ENCODE measurements at places on chromosomes 7 and 10.
A peak's percentile ranks its signal among the peaks of the same experiment; 100 is the strongest.

DNA sequence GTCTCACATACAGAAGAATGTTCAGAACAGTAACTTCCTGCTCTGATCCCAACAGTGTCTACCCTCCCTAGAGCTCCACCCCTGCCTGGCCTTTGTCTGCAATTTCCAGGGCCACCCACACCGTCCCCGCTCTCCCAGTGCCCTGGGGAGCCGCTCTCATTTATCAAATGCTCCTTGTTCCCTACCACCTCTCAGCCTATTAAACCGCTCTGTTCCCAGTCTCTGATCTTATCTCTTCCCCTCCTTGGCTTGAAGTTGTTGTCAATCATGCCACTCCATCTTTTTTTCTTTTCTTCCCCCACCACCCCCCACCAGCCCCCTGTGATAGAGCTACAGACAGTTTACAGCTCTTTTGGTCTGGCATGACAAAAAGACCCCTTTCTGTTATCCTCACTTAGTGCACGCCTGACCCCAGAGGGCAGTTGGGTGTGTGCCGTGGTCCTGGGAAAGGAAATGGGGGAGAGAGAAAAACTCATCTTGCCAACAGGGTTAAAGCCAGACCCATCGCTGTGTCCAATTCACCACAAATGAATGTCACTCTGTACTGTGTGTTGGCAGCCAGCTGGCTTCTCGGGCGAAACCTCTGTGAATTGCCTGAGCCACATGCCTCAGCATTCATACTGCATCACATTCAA, 28.8 kb upstream of the HECTD2 start:
- DNase-seq, result no peak

GRCh38 chr10:31030260-31030659, 1.4 kb downstream of the ZNF438 start:
- DNase-seq, result no peak

- no peak for DNase-seq
Observed at GRCh38 chr7:15906436-15906835, 220.0 kb upstream of the MEOX2 start.

DNA sequence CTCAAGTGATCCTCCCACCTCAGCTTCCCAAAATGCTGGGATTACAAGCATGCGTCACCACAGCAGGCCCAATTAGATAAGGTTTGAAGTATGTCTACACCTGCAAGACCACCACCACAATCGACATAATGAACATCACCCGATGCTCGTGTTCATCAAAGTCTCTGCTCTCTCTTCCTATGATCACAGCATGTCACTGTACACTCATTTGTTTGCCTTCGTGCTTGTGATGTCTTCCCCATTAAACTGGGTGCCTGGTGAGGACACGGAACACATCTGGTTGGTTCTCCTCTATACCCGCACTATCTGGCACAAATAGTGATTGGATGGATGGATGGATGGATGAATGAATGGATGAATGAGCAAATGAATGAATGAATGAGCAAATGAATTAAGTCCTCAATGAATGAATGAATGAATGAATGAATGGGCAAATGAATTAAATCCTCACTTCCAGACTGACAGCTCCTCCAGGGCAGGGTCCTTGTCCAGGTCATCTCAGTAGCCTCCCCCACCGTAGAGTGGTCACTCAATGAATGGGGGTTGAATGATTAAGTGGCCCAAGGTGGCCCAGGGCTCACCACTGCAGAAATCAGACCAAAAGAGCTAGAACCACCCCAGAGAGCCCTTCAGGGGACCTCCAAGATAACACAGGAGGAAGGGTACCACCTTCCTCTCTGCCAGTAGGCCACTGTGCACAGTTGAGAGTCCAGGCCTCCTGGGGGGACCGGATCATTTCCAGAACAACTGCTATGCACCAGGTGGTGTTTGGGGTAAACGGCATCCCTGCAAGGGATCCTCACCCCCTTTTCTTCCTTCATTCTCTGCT, 101.9 kb upstream of the TNRC18 start:
- peak; percentile 78 for DNase-seq

- DNase-seq, result peak; percentile 98
Observed at GRCh38 chr7:149145031-149145845, 2.0 kb upstream of the ZNF398 start.

- DNase-seq, result no peak
Observed at GRCh38 chr7:124029396-124030188, 3.3 kb downstream of the TMEM229A start.

- DNase-seq, result no peak
Observed at GRCh38 chr7:51011710-51012350, 229.1 kb upstream of the GRB10 start.

DNA sequence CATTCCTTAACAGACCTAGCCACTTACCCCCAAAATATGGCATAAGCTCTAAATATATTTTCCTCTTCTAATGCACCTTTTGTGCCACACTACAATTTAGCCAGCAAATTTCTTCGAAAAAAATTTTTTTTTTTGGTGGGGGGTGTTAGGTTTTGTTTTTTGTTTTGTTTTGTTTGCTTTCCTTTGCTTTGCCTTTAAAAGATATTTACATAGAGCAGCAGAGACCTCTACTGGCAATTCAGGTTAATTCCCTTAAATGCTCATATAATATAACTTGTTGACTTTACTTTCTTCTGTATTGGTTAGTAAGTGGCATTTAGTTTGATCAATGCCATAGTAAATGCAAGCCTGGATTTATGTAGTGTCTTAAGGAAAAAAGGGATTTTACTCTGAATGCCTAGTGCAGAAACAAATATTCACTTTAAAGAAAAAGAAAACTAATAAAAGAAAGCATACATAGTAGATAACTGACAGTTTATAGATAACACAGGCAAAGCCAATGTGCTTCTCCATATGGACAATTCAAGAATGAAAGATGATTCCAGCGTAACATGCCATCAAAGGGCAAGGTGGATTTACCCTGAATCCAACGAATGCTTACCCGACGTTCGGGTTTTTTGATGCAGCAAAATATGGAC, 1250.6 kb downstream of the GATA3 start:
- peak; percentile 47 for DNase-seq

GRCh38 chr7:39532832-39533231, 33.4 kb upstream of the YAE1 start:
- DNase-seq, result no peak

DNA sequence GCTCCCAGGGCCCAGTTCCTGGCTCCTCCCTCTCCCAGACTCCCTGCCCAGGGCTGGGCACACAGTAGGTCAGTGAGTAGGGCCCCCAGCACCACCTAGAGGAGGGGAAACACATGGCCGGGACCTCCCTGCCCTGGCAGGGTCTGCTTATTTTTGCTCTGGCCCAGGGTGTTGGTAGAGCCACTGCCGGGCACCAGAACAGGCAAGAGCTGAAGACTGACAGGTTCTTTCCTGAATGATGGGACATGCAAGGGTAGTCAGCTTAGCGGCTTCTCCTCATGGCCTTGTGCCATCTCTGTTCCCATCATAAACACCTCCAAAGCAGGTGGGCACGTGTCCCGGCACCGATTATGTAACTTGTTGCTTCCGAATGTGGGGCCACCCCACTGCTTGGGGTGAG, 86.5 kb downstream of the NEURL1 start:
- DNase-seq, result no peak

DNA sequence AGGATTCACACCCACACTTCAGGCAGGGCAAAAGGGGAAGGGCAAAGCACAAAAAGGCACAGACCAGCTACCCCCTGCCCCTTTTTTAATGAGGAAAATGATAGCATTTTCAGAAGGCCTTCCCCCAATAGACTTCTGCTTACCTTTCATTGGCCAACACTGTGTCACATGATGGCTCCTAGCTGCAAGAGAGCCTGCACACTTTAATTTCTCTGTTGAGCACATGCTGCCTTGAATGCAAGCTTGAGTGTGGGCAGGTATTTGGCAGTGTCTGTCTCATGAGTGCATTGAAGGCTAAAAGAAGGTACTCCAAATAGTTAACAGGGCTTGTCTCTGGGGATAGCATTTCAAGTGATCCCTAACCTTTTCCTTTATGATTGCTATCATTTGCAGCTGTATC, 175.4 kb upstream of the NFE2L3 start:
- DNase-seq, result no peak

GRCh38 chr10:15201589-15202300, 33.3 kb upstream of the NMT2 start:
- DNase-seq, result peak; percentile 14

- no peak for DNase-seq
Observed at GRCh38 chr10:87860816-87861403, 2.4 kb downstream of the KLLN start.

DNA sequence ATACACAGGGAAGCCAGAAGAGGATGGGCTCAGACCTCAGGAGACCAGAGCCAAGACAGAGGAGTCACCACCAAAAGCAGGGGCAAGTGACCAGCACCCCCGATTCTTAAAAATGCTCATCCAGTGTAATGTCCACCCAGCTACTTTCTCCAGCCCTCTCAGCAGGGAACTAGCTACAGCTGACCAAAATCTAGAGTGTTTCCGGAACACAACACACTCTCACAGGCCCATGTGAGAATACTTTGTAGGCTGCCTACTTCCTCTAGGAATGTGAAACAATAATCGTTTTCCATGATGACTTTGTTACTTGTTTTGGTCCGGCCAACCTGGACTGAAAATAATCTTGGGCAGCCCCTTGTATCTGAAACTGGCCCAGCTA, 14.5 kb downstream of the PSAP start:
- no peak for DNase-seq

- no peak for DNase-seq
Observed at GRCh38 chr7:131652194-131652593, 95.8 kb upstream of the PODXL start.

- no peak for DNase-seq
Observed at GRCh38 chr10:101292194-101293006, 61.6 kb upstream of the BTRC start.

- no peak for DNase-seq
Observed at GRCh38 chr10:128437786-128438345, 311.6 kb upstream of the MKI67 start.

- no peak for DNase-seq
Observed at GRCh38 chr10:119957451-119957850, 64.9 kb downstream of the SEC23IP start.

GRCh38 chr7:15085366-15085765, 182.8 kb upstream of the DGKB start:
- DNase-seq, result no peak

- DNase-seq, result no peak
Observed at GRCh38 chr10:52923520-52923919, 150.9 kb upstream of the MBL2 start.

- no peak for DNase-seq
Observed at GRCh38 chr7:2431260-2431867, 28.0 kb downstream of the CHST12 start.

DNA sequence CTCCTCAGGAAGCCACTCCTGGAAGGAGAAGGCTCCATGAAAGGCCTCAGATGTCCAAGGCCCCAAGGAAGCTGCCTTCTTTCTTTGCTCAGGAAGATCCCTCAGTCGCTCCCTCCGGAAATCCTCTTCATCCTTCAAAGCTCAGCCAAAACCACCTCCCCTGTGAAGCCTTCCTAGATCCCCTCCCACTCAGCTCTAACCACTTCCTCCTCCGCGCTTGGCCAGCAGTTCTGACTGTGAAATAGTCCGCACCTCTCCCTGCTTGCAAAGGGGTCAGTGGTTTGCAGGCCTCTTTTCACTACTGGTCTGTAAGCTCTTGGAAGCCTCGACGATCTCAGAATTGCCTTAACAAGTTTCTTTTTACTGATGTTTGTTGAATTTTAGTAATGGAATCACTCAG, 23.9 kb downstream of the PYROXD2 start:
- DNase-seq, result no peak

DNA sequence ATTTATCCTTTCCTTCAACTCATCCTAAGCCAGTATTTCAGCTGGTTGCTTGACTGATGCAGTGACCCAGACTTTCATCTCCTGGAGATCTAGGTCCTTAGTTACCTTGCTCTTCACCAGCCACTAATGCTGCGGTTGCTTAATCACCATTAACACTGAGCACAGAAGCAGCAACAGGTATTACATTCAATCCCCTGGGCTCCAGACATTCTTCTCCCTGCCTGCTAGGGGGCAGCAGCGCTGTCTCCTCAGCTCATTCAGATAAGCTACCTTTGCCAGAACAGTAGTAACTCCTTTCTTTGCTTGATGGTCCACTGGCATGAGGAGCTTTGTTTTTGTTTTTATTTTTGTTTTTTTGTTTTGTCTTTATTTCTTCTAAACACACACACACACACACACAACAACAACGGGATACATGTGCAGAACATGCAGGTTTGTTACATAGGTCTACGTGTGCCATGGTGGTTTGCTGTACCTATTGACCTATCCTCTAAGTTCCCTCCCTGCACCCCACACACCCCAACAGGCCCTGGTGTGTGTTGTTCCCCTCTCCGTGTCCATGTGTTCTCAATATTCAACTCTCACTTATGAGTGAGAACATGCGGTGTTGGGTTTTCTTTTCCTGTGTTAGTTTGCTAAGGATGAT, 1043.2 kb upstream of the C7orf33 start:
- peak; percentile 77 for DNase-seq

DNA sequence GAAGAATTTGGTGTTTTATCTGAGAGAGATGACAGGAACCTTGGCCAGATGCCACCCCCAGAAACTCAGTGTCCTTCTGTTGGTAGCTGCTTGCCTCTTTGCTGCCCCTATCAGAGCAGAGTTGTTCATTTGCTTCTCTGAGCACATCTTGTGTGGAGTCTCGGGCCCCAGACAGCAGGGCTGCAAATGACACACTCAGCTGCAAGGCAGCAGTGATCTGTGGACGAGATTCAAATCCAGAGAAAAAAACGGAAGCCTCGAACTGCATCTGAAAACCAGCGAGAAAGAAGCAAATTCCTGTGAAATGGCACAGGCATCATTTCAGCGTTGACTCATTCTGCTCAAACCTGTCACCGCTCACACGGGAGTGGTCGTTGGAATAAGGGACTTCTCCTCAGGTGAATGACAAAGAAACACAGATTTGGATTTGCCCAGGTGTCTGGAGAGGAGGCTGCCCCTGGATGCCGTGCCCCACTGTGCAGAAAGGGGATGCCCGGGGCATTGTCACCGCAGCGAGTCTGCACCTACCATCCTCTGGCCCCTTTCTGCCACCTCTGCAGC, 144.7 kb downstream of the PFKFB3 start:
- DNase-seq, result no peak

- no peak for DNase-seq
Observed at GRCh38 chr7:140889645-140890044, 35.1 kb downstream of the BRAF start.

DNA sequence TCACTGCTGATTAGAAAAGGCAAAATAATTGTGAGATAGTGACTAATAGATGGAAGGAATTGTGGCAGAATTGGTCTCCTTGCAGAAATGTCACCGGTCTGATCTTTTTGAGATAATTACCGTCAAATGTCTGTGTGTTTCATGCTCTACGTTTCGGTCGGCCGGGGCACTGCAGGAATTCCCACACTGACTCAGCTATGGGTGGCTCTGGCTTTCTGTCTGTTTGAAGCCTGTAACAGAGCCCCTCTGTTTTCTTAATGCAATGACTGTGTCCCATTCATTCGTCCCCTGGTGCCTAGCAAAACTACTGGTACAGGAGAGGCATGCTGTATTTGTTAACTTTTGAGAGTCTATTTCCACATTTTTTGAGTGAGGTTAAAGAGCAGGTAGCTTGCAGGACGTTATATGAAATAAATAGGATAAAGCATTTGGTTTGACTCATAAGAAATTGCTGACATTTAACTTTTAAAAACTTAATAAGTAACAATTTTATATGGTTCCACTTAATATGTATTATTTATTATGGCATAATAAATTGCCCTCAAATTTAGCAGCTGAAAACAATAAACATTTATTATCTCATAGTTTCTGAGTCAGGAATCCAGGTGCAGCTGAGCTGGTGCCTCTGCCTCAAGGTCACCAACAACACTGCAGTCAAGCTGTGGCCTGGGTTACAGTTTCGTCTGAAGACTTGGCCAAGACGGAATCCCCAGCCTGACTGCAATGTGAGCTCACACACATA, 53.3 kb upstream of the CTBP2 start:
- no peak for DNase-seq

Measured in epithelial cell of esophagus (primary cell).